SW480 (cell line): ENCODE measurements at places on chromosomes 6 and 20.

- no peak for DNase-seq
Observed at GRCh38 chr20:35984382-35984781, 16.0 kb downstream of the CNBD2 start.

- no peak for DNase-seq
Observed at GRCh38 chr6:169972736-169973135, 221.3 kb downstream of the ERMARD start.

DNA sequence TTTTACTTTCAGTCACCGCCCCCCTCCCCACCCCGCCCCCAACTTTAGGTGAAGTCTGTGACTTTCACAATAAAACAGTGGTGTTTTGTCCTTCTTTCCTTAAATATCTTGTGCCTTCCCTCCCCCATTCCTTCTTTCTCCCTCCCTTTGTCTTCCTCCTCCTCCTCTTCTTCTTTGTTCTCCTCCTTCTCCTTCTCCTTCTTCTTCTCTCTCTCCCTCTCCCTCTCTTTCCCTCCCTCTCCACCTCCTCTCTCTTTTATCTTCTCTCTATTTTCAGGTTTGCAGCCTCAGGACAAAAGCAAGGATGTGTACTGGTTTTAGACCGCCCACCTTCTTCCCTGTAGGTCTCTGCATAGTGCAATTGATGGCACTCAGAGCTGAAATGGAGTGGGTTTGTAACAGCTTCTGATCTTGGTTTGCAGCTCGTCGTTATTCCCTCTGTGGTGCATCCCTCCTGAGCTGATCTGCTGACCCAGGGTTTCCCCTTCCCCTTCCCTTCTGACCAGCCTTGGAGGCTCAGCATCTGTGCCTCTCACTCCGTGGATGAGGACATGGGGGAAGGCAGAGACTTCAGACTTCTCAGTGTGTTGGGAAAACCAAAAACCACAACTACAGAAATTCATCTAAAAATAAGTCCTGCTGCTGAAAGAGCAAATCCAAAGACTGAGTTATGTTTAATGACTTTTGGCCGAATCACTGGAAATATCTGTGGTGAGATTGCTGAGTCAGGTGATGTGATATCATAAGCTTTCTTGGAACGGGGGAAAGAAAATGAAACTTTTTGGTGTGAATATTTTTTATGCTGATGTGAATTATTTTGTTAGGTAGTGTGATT lies 6.9 kb downstream of the VGLL2 start:
- DNase-seq: no peak

- peak; percentile 81 for DNase-seq
Observed at GRCh38 chr20:34843421-34843820, 18.0 kb upstream of the NCOA6 start.

DNA sequence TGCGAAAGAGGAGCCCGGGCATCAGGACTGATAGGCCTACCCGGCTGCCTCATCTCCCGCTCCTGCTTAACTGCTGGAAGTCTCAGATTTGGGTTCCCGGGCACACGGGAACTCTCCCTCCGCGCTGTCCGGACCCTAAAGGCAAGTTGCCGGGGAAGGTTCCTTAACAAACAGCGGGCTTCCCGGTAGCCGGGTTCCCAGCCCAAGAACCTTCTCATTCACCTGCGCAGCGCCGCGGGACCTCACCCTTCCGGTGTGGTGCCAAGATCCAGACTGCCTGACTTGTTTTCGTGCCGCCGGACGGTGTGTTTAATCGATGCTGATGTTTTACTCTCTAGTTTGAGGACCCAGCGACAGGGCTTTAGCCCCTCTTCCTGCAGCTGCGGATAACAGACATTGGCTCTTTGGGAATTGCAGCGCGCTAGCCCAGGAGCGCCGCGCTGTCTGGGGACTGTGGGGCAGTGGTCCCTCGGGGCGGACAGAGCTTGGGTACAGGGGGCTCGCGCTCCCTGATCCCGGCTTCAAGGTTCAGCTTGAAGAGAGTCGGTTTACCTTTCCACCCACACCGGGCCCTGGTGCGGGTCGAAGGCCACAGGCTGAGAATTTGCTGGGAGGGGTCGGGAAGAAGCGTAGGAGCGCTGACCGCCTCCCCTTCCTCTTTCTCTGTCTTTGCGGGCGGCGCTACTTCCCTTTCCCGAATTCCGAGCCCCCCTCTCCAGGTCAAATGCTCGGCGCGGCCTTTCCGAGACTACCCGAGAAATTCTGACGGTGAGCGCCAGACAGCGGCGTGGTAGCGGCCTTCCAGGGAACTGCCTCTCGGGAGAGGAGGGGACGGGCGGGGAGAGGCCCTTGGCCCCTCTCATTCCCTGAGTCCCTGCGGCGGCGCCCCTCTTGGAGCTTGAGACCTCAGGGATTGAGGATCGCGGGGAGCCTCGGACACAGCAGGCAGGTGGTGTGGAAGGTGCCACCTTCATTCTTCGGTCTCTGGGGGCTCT lies 17.2 kb downstream of the ABT1 start:
- DNase-seq: no peak

DNA sequence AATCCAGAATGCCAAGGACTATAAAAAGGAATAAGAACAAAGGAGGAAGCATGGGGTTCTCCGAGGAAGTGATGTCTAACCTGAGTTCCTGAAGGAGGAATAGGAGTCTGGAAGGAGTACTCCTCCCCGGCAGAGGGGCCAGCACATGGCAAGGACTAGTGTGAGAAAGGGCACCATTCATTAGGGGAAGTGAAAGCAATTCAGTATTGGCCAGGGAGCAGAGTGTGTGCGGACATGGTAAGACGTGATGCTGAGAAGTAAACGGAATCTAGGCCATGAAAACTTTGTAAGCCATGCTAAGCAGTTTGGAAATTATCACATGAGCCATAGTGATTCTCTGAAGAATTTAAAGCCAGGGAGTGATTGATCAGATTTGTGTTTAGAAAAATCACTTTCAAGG lies 218.9 kb upstream of the PRDM1 start:
- no peak for DNase-seq

GRCh38 chr6:155306958-155307357 lies 7.3 kb downstream of the TFB1M start:
- DNase-seq: no peak

GRCh38 chr6:32216998-32217397 lies 6.9 kb downstream of the NOTCH4 start:
- DNase-seq: no peak

DNA sequence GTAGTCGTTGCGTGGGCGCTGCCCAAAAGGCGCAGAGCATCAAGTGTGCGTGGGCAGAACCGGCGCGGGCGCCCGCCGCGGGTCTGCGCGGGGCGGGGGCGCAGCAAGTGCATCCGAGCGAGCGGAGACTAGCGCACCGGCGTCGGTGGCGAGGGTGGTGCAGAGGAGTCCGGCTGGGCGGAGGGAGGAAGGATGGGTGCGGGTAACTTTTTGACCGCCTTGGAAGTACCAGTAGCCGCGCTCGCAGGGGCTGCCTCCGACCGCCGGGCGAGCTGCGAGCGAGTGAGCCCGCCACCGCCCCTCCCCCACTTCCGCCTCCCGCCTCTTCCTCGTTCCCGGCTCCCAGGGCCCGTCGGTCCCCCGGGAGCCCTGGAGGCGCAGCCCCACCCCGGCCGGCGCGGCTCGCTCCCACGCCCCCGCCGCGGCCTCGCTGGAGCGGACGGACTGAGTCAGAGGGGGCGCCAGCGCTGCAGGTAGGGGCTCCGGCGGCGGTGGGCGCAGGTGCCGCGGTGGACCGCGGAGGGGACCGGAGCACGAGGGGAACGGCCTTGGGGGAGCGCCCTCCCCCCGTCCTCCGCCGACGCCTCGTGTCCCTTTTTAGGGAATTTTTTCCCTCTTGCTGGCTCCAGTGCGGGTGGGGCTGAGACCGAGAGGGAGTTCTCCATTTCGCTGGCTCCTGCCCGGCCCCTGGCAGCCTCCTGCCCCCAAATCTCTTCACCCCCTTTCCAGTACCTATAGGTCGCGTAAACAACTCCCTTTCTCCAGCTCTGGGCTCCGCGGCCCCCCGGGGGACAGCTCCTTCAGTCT lies 1.6 kb upstream of the DBNDD2 start:
- DNase-seq: peak; percentile 85

GRCh38 chr6:97427648-97428047 lies 144.6 kb upstream of the MMS22L start:
- no peak for DNase-seq

DNA sequence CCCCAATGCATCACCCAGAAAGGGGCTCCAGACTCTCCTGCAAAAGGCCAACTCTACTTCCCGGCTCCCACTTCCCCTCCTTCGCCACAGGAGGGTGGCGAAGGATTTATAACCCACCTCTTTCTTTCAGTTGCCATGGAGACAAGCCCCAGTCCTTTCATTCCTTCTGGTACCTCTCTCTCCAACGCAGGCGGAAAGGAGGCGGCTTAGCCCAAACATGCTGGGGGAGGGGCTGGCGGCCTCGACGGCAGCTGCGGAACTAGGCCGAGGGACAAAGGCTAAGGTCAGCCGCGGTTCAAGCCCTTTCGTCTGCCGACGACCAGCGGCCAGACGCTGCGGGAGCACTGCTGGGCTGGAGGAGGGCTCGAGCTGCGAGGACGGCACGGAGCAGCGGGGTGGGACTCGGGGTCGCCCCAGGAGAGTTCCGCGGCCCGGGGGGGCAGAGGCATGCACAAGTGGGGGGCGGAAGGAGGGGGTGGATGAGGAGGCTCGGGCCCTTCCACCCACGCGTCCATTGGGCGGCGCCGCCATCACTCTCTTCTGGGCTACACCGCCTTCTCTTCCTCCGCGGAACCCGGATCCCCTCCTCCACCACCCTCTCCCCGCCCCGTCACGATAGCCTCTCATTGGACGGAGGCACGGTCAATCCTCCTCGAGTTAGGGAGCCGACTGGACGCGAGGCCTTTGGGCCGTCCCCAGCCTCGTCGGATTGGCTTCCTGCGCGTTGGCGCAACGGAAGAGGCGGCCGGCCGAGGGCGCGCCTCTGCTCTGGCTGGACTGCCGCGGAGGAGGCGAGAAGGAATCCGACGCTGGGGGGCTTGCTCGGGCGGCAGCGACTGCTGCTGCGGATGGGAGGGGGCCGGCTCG lies at the start of gene PANK2:
Gene PANK2, plus strand, starts transcription at position 766 of the 867 bp plus-strand sequence.
- peak; percentile 98 for DNase-seq

- DNase-seq: no peak
Observed at GRCh38 chr20:17987988-17988387, 19.2 kb downstream of the MGME1 start.

DNA sequence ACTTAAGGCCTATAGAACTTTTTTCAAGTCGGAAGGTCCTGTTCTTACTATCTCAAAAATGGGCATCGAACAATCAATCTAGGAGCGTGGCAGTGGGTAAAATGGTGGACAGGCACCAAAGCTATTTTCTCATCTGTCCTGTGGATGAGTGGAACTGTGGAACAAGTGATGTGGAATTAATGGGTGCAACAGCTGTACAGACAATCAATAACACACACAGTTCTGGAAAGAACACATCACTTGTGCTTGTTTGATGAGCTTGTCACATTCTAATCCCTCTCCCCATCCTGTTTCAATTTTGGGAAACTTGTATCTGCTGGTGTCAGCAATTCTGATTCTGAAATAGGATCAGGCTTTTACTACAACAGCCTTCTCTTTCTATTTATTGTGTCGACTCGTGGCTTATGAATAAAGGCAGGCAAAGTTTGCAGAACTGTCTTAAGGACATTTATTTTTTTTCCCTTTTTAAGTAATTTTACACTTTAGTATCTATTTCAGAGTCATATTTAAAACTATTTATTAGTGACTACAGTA lies 11.5 kb downstream of the RBM24 start:
- no peak for DNase-seq

DNA sequence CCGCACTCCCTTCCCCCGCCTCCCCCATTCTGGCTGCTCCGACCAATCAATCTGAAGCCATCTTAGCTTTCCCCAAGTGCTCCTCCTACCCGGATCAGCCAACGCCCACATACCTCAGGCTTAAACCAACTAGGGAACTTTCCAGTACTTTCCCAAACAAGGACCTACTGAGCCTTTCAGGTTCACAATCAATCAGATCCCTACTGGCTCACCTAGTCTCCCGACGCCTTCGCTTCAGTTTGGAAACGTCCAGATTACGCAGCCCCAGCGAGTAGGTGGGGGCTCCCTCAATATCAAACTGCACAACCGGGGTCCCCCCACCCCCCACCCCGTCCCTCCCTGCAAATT lies 432 bp downstream of the HSPA1L start:
- DNase-seq: peak; percentile 97

DNA sequence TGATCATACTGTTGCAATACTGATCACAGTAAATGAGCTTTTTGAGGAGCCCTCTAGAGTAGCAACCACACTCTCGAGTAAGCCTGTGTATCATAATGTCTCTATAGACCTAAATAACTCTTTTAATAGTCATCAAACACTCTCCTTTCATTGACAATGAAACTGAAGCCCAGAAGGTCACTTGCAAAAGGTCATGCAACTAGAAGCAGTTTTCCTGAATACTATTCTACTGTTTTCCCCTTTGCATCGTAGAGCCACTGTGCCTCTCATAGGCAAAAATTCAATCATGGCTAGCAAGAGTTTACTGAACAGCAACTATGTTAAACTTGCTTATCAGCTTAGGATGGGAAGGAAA lies 105.3 kb downstream of the HIVEP2 start:
- no peak for DNase-seq

DNA sequence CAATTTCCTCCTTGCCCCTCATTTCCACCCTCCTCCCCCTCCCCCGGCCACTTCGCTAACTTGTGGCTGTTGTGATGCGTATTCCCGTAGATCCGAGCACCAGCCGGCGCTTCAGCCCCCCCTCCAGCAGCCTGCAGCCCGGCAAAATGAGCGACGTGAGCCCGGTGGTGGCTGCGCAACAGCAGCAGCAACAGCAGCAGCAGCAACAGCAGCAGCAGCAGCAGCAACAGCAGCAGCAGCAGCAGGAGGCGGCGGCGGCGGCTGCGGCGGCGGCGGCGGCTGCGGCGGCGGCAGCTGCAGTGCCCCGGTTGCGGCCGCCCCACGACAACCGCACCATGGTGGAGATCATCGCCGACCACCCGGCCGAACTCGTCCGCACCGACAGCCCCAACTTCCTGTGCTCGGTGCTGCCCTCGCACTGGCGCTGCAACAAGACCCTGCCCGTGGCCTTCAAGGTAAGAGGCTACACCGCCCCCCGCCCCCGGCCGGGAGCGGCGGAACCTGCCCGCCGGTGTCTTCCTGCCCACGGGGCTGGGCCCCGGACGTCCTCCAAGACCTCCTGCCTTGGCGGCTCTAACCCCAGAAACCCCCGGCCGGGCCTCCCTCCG lies 44.9 kb upstream of the SUPT3H start:
- peak; percentile 43 for DNase-seq

- no peak for DNase-seq
Observed at GRCh38 chr6:2004888-2005287, 240.5 kb downstream of the GMDS start.
